ENCODE measurements at places on chromosomes 1 and 21.

DNA sequence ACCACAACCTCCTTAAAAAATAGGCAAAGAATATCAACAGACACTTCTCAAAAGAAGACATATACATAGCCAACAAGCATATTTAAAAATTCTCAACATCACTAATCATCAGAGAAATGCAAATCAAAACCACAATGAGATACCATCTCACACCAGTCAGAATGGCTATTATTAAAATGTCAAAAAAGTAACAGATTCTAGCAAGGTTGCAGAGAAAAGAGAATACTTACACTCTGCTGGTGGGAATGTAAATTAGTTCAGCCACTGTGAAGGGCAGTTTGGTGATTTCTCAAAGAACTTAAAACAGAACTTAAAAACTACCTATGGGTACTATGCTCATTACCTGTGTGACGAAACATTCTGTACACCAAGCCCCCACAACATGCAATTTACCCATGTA is 20.7 kb downstream of the CD1B start:
- DNase-seq, result no peak

DNA sequence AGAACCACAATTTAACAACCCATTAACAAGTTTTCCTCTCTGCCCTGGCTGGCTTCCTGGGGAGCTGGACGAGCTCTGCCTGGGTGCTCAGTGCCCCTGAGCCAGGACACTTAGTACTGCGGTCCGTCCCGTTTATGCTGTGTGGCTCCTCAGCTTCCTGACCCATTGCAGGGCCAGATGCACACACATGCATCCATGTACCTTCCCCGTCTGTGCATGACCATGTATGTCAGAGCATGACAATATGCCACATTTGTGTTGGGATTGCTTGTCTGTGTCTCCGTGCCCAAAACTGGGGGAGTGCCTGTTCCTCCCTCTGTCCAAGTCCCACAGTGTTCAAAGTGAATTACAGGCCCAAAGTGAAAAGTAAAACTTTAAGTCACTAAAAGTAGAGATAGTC is 9.7 kb upstream of the TFF3 start:
- no peak for DNase-seq

DNA sequence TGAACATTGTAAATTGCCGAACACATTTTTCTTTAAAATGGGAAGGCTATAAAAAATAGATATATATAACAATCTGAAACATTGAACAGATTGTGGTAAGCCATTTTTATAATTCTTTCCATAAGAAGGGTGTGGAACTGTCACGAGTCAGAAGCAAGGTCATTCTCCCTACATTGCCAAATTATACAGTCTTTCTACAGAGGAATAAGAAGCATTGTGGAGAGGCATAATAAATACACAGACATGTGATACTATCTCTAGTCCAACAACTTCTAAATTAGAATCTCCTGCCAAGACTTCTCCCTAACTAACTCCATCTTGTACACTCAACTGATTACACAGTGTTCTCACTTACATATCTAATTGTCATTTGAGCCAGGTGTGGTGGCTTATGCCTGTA is 227.9 kb downstream of the CENPF start:
- DNase-seq, result no peak

- no peak for DNase-seq
These were observed 5.9 kb downstream of the LRRC8B start for GRCh38 chr1:89530444-89531089.

DNA sequence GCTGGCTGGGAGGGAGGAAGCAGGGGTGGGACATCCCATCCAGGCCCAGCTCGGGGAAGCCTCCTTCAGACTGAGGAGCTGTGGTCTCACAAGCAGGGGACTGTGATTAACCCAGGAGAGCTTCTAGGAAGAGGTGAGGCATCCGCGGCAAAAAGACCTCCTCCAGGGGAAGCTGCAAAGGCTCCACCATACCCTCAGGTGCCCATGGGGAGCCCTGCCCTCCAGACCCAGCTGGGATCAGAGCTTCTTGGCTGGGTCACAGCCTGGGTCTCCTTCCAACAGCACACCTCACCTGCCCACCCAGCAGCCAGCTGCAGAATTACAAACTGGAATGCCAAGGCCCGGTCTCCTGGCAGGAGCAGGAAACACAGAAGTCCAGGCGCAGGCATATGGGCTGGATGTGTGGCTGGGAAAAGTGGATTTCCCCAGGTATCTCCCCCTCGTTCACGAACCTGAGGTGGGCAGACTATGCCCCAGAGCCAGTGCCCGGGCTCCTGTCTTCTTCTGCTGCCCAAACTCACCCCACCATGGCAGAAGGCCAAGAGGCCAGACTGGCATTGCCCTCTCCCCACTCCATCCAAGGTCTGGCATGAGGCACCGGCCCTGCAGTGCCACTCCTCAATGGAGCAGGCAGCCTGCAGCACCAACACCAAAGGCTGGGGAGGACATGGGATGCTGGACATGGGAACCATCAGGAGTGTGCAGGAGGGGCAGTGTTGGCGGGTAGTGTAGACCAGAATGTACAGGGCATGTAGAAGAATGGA is 15.4 kb upstream of the ARF1 start:
- no peak for DNase-seq
